ENCODE measurements at places on chromosomes 6 and 20. TPM values are rescaled to one million over a fixed set of nuclear protein-coding genes. Genes with fewer than 3 reads are reported as not detected.

Gene SESN1
- 19.1 TPM for total RNA-seq

Gene LHFPL5
- total RNA-seq: not detected

Gene PROCR
- total RNA-seq: 4.6 TPM

Gene PRPH2
- 0.57 TPM for total RNA-seq

Gene LIN28B
- 5.1 TPM for total RNA-seq

Gene ARMH2
- not detected for total RNA-seq

Gene SYCP2L
- total RNA-seq: 0.99 TPM

Gene IL20RA
- total RNA-seq: 2.6 TPM

Gene WFDC5
- total RNA-seq: 0.52 TPM

Gene ASIP
- total RNA-seq: 0.09 TPM

Gene SLC12A5
- total RNA-seq: 0.90 TPM

Gene POPDC3
- total RNA-seq: 0.33 TPM

Gene OOEP
- total RNA-seq: not detected

Gene KCNK15
- 0.05 TPM for total RNA-seq

- no peak for DNase-seq
Observed at GRCh38 chr6:146893690-146894089, 294.9 kb downstream of the ADGB start.

DNA sequence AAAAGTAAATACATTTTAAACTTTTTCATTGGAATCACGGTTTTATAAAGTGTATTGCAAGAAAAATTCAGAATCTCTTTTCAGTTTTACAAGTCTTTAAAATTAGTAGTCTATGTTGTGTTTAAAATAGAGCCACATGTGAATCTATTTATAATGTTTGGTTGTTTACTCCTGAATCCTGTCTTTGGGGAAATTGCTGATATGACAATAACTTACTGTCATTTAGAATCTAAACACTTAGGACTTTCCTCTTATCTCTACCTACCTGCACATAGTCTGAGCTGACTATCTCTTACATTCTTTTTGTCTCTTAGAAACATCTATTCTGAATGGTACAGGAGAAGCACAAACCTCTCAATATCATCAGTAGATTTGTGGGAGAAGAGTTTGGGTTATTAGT is 4.1 kb upstream of the SRSF12 start:
- DNase-seq: no peak

DNA sequence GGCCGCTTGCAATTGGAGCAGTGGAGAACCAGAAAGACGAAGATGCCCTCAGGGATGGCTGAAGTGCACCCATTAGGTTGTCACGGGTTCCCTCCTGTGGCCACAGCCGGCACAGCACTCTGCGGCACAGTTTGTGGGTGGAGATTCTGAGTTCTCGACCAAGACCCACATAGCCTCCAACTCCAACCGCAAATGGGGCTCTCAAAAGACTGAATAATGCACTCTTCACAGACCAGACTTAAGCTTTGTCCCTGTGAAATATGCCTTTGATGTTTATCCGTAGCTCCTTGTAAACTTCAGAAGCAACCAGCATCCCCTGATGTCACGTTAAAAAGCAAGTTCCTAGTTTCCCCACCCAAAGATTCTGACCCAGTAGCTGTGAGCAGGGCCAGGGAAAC is 934 bp upstream of the CST9 start:
- peak; percentile 63 for DNase-seq

DNA sequence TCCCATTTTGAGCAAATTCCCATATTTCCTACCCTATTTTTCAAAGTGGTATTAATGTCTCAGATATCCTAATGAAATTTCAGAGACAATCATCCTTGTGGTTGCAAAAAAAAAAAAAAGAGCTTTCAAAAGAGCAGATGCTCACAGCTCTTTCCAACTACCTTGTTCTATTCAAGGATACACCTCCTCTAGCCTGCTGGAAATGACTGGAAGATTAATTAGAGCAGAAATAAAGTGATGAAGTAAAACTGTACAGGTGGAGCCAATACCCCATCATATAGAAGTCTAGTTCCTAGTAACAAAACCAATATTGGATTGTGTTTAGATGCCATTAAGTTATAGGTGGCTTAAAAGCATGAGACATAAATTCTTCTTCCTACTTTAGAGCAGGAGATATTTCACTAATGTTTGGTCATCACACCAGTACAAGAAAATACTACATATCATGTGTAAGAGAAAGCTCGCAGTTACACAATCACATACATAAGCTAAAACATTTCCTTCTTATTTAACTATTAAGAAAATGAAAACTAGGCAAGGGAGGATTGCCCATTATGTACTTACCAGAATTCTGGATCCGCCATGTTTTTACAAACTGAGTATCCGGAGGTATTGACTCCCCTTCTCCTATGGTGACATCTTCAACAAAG is 42.4 kb downstream of the ILRUN start:
- DNase-seq: no peak

DNA sequence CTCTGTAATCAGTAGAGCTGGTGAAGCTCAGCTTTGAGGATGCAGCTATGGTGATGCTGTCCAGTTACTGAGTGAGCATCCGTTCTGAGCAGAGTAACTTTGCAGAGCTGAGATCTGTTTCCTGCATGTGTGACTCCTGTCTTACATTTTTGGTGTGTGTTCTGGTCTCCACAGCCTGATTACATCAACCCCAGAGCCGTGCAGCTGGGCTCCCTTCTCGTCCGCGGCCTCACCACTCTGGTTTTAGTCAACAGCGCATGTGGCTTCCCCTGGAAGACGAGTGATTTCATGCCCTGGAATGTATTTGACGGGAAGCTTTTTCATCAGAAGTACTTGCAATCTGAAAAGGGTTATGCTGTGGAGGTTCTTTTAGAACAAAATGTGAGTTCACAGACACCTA is 81.6 kb downstream of the FAM120B start:
- DNase-seq: no peak

DNA sequence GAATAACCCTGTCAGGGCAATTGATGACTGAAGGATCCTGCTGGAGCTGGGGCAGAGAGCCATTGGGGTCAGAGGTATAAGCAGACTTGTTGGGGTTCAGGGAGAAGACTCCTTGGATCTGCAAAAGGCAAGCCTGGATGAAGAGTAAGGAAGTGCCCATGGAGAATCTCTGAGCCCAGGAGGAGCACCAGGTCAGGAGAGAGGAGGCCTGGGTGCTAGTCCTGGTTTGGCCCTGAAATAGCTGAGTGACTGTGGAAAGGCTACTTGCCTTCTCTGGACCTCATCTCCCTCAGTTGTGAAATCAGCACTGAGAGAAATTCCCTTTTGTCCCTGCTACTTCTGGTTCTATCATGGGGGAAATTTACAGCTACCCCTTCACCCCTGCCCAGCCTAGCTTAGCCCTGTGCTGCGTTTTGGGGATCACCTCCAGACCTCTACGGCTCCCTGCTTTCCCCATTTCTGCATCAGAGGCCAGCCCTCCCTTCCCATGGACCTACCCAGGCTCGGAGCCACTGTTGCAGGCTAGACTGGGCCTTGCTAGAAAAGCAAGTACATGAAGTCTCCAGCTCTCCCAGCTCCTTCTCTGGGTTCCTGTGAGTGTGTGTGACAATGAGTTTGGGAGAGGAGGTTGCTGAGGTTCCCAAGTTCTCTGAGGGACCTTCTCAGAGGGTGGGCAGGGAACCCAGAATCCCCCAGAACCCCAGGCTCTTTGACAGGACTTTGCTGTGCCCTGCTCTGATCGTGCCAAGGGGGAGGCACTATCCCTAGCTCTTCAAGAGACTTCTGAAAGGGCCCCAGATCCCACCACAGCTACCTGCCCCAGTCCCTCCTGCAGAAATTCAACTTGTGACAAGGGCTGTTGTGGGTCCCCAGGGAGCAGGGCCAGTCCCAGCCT is 2.3 kb upstream of the NCR2 start:
- no peak for DNase-seq

- DNase-seq: no peak
Observed at GRCh38 chr6:134482593-134483270, 164.8 kb upstream of the SGK1 start.

GRCh38 chr20:25136643-25137559 is 55.0 kb upstream of the VSX1 start:
- DNase-seq: no peak

- peak; percentile 37 for DNase-seq
Observed at GRCh38 chr20:51661609-51662178, 106.5 kb downstream of the ATP9A start.

DNA sequence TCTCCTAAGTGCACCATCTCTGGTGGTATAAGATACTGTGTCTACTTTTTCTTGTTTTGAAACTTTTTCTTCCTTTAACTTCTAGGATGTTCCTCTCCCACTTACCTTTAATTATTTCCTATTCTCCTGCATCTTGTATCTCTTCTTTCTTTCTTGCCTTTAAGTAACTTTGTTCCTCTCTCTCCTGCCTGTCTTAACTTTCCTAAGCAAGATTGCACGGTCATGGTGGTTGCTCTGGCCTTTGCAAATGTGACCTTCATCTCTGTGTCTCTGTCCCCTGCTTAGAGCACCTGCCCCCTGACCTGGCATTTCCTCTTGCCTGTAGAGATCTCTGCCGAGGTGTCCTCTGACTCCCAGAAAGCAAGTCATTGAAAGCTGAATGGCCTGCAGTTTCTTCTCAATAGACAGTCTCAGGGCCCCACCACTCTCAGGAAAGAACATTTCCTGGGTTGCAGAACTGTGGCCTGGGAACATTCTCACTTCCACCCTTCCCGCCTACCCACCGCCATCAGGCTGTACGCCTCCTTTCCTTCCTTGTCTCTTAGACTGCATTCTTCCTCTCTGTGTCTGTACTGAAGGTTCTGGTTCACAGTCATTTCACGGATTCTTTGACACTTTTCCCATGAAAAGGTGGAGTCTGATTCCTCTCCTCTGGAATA is 12.8 kb downstream of the ZDHHC14 start:
- DNase-seq: no peak

- DNase-seq: no peak
Observed at GRCh38 chr6:158356586-158357546, 44.6 kb downstream of the TULP4 start.

DNA sequence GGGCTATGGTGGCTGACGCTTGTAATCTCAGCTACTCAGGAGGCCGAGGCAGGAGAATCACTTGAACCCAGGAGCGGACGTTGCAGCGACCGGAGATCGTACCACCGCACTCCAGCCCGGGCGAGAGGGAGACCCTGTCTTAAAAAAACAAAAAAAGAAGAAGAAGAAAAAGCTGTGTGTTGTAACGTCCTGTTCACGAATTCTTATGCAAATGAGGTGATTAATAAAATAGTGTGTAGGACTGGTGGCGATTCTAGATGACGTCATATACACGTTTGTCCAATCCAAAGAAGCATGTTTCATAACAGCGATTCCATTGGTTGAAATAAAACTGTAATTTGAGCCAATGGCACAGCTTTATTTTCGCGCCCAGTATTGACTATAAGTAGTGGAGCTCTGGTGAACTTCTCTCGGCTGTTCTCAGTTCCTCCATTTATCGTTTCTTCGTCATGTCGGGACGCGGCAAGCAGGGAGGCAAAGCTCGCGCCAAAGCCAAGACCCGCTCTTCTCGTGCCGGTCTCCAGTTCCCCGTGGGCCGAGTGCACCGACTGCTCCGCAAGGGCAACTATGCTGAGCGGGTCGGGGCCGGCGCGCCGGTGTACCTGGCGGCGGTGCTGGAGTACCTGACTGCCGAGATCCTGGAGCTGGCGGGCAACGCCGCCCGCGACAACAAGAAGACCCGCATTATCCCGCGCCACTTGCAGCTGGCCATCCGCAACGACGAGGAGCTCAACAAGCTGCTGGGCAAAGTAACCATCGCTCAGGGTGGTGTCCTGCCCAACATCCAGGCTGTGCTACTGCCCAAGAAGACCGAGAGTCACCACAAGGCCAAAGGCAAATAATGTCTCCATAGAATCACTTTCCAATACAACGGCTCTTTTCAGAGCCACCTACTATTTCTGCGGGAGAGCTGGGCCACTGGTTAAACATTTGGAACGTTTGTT is 47.0 kb downstream of the OR2B2 start:
- DNase-seq: peak; percentile 99

DNA sequence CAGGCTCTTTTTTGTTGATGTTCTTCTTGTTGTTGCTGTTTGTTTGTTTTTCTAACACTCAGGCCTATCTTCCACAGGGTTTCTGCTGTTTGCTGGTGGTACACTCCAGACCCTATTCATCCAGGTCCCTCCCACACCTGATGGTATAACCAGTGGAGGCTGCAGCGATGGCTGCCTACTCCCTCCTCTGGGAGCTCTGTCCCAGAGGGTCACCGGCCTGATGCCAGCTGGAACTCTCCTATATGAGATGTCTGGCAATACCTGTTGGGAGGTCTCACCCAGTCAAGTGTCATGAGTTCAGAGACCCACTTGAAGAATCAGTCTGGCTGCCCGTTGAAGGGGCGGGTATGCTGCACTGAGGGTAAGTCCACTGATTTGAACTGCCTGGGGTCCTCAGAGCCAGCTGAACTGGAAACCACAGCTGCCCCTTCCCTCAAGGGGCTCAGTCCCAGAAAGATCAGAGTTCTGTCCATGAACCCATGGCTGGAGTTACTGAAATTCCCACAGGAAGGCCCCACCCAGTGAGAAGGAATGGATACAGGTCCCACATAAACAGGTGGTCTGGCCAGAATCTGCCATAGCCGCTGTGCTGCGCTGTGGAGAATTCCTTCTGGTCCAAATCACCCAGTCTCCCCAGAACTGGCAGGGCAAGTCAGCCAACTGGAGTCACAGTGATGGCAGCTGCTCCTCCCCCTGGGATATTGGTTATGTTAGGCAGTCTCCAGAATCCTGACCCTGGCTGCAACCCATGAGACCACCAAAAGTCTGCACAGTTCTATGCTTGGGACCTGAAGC is 664.4 kb downstream of the FRK start:
- no peak for DNase-seq

DNA sequence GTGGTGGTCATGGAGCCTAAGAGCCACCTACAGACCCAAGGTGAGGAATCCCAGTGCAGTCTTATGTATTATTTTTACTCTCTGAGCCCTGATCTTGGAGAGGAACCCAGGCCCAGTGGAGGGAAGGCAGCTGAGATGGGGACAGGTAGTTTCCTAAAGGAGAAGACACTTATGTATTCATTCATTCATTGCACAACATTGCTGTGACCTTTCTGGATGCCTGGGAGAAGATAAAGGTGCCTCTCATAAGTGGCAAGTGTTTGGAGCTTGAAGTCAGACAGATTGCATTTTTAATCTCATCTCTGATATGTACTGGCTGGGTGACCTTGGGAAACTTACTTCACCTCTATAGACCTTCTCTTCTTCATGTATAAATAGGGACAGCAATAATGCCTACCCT is 111.1 kb downstream of the CEBPB start:
- DNase-seq: no peak

DNA sequence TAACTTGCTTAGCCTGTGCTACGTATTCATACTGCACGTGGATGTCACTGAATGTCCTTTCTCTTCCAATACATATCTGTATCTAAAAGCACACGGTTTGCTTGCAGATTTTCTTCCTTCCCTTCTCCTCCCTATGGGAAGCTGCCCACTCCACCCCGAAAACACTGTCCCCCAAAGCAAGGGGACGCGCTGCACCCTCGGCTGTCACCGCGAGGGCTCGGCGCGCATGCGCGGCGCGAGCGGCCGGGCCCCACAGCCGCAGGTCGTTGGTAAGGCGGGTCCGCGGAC is 659 bp downstream of the TMX4 start:
- peak; percentile 69 for DNase-seq

GRCh38 chr6:161048641-161049040 is 57.1 kb downstream of the MAP3K4 start:
- no peak for DNase-seq

GRCh38 chr6:120805276-120805675 is 529.0 kb downstream of the TBC1D32 start:
- no peak for DNase-seq

Data from thymus (tissue), 14 donors.